Ureter (tissue), 1 donor: ENCODE measurements at places on chromosomes 13 and 19. TPM values are rescaled to one million over a fixed set of nuclear protein-coding genes. Genes with fewer than 3 reads are reported as not detected.

The CRB3 gene
- 23.6 TPM for total RNA-seq

The NLRP11 gene
- not detected for total RNA-seq

The IGFL2 gene
- not detected for total RNA-seq

The GIPC3 gene
- 2.4 TPM for total RNA-seq

The ZNF382 gene
- total RNA-seq = 7.9 TPM
